Suppressor macrophage (primary cell): ENCODE measurements at places on chromosomes 11 and 22.
A peak's percentile ranks its signal among the peaks of the same experiment; 100 is the strongest.

GRCh38 chr11:134469627-134470026, 57.6 kb upstream of the B3GAT1 start:
- DNase-seq, result peak; percentile 7

- no peak for DNase-seq
Measured at GRCh38 chr11:119368121-119369034, 13.1 kb downstream of the USP2 start.

DNA sequence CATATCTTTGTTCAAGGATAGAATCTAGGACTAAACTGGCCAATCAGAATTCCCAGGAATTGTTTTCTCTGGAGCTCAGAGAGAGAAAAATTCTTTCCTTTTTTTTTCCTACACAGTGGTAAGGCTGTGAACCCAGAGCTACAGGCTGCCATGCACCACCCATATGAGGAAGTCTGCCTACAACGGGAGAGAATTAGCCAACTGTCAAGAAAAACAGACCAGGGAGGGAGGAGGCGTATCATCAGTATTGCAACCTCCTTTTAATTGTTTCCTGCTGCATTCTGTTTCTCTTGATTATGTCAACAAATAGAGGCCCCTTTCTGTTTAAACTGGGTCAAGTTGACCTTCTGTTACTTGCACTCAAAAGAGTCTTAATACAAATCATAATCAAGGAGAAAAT, 176.5 kb upstream of the UBASH3B start:
- peak; percentile 30 for DNase-seq

DNA sequence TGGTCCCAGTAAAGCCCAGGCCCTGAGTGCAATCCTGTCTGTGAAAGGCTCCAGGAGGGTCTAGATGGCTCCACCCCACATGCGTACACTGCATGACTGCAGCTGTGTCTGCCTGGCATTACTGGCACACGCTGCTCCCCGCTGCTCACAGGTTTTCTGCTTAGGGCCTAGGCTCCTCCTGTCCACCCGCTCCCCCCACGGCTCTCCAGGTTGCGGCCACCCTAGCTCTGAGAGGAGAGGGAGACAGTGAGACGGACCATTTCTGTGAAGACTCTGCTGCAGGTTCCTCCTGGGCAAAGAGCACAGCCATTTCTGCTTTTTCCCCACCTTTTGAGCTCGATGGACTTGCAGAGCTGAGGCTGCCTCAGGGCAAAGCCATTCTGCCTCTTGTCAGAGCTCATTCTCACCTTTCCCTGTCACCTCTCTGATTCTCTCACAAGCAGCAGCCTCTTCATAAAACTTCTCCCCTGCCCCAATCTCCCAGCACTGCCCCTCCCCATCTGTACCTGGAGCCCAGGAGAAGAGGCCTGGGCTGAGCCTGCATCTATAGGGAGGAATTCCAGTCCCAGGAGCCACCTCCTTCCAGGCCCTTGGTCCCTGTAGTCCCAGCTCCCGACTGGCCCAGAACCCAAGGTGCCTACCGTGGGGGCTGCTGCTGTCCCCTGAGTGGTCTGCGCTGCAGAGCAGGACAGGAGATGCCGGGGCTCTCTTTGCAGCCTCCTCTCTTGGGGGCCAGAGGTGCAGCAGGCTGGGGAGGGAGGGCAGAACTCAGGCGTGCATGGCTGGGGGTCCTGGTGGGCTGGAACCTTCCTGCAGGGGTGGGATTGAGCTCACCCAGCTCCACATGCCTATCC, 433.7 kb upstream of the B3GAT1 start:
- no peak for DNase-seq

DNA sequence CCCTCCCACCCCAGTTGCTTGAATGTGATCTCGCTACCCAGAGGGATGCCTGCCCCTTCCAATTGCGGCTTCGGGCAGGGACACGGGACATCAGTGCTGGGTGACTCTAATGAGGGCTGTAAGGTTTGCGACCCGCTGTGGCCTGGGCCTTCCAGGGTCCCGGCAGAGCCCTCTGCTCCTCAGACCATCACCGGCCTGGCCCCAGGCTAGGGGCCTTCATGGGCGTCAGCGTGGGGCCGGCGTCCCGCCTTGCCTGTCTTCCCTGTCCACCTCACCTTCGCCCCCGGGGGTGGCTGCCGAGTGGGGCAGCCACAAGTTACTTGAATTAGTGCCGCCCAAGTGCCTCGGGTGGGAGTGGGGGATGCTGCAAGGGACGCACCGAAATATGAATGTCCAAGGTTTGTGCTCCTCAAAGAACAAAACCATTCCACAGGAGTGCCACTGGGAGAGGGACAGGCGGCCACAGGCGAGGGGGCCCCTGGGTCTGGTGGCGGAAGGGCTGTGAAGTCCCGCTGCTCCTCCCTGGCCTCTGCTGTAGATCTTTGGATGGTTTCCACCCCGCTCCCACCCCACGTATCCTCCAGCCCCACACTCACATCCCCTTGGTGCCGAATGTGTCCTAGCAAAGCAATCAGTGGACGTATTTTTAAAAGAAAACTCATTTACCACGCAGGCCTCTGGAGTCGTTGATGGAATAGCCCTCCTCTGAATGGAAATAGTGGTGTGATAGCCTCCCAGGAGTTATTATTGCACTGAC, 317.1 kb downstream of the NTM start:
- DNase-seq, result no peak

GRCh38 chr11:27100534-27100933, 59.9 kb downstream of the BBOX1 start:
- DNase-seq, result no peak

GRCh38 chr11:128500493-128500892, 86.9 kb downstream of the ETS1 start:
- no peak for DNase-seq

DNA sequence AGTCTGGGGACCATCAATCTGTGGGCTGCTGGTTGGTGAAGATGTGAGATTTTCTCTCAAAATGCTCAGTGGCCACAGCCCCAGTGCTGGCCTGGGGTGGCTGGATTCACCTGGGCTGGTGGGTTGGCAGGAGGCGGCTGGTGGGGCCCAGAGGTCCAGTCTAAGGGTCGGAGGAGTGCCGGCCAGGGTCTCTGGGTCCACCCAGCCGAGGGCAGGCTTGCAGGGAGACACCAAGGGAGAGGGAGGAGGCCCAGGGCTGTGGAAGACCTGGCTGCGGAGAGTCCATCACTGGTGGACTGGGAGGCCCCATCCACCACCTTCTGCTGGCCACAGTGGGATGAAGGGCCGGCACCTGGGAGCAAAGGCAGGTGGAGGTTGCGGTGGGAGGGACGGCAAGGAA, 582 bp upstream of the SHANK3 start:
- no peak for DNase-seq

- DNase-seq, result no peak
Measured at GRCh38 chr11:120805960-120806555, 217.8 kb upstream of the TBCEL start.

DNA sequence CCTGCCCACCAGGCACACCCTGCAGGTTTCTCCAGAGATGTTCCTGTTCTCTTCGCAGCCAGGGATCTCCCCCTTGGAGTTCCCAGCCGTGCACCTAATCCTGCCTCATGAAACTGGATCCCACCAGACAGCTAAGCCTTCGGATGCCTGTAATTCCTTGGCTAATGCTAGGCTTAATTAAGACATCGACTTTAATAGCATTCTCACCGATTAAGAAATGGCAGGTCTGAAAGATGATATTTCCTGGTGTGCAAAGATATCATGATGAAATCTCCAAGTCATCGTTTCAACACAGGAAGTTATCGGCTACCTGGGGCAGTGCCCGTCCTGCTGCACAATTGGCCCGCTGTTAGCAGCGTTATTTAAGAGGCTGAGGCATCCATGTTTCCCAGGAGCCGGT, 41.5 kb upstream of the CCND1 start:
- no peak for DNase-seq

GRCh38 chr22:35840302-35840739, 122.6 kb downstream of the APOL5 start:
- peak; percentile 19 for DNase-seq

DNA sequence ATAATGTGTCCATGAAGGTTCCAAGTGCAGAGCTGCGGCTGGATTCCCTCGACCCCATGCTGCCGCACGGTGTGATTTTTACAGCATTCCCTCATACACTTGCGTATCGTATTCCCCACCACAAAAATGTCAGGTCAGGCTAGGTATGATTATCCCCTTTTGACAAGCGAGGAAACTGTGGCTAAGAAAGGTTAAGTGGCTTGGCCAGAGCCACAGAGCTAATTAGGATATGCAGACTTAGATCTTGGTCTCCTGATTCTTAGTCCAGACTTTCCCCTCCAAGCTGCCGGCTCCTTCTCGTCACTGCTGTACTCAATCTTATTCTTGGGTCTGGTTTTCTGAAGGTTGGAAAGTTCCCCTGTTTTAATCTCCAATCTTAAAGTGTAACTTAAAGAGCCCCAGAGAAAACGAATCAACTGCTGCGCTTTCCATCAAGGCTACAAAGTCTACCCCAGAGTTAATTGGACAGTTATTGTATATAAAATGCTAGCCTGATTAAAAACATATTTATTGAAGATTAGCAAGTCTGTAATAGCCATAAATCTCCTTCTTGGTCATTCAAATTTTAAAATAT, 176.6 kb downstream of the ADAMTS15 start:
- DNase-seq, result no peak

DNA sequence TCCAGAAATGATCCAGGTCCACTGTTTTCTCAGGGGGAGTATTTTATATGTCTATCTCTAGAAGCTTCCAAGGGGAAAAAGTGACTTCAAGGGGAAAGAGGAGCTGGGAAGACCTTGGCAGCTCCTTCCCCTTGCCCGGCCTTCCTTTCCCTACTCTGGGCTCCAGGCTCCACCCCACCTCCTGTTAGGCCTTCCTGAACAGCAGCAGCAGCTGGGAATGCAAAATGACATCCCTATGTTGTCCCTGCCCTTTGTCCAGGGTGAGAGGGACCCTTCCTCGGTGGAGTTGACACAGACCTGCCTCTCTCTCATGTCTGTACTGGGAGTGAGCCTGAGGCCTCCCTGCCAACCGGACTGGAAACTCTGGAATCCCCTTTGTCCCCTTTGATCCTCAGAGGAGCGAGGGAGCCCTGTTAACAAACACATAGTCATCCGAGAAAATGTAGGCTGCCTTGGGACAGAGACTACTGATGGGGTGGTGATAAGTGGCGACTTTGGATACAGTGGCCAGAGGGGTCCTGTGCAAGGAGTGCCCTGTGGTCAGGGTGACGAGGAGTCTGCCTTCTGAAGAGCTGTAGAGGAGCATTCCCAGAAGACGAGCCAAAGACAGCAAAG, 9.0 kb upstream of the MALAT1 start:
- peak; percentile 18 for DNase-seq

DNA sequence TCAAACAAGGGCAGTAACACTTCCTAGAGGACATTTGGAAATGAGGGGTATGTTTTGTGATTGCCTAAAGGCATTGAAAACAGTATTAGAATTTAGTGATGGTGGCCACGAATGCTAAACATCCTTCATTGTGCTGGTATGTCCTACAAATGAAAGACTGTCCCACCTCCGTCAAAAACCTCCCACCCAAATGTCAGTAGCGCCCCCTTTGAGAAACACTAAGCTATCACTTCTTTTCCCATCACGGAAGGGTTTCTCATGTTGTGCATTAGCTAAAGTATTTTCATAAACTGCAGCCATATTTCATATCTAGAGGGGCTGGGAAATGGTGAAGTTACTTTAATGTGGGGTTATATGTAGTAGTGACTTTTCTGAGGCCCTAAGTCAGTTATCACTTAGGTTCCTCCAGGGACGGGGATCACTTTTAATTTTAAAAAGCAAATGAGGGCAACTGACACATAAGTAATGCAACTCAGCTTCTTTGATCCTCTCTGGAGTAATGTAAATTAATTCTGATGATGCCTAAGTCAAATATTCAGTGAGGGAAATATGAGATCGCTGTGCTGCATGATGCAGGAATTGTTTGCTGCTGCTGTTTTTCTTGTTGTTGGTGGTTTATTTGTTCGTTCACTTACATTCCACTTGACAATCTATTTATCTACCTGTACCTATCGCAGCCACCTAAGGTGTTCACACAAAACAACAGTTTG, 1403.4 kb upstream of the TENM4 start:
- no peak for DNase-seq

GRCh38 chr22:30856741-30857502, 111.7 kb downstream of the MORC2 start:
- no peak for DNase-seq

GRCh38 chr11:110526323-110526722, 96.6 kb downstream of the FDX1 start:
- DNase-seq, result no peak

GRCh38 chr11:22728600-22729389, 62.4 kb downstream of the GAS2 start:
- no peak for DNase-seq

DNA sequence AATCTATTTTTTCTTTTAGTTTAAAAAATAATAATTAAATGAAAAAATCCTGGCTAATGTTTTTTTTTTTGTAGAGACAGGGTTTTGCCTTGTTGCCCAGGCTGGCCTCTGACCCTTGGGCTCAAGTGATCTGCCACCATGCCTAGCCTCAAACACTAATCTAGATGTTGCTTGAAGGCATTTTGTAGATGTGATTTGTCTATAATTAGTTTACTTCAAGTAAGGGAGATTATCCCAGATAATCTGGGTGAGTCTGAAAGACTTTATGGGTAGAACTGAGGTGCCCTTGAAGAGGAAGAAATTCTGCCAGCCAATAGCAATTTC, 38.6 kb upstream of the RBFOX2 start:
- DNase-seq, result no peak

- DNase-seq, result no peak
Measured at GRCh38 chr11:57512646-57513451, 2.7 kb downstream of the SLC43A1 start.

GRCh38 chr11:121090145-121090721, 10.8 kb upstream of the TECTA start:
- no peak for DNase-seq

DNA sequence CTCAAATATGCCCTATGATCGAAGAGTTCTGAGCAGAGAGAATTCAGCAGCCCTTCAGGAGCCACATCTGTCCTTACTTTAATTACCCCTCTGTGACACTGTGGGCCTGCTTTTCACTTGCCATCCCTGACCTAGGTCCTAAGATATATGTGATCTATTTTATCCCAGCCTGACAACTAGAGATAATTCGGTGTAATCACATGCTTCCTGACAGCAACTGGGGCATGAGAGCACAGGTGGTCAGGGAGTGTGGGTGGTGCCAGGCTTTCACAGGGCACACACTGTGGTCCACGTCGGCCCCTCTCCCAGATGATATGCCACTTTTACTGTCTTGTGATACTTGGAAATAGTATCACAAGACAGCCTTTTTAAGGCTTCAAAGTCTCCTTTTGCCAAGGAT, 3.9 kb downstream of the TUBA8 start:
- DNase-seq, result no peak

DNA sequence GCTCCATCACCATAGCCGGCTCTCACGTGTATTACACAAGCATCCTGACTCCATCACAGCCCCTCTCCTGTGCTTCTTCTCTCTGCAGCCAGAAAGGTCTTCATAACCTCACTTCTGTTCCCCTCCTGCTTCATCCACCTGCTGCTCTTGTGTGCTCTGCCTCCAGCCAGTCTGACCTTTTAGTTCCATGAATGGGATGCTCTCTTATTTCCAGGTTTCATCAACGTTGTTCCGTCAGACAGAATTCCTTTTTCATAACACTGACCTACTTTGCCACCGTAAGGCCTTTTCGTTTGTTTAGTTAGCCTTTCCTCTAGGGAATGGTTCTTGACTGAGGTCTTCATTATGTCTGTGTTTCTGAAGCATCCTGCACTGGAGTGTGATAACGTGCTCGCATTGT, 18.8 kb downstream of the GRAMD1B start:
- DNase-seq, result no peak

- DNase-seq, result no peak
Measured at GRCh38 chr11:33207408-33207985, 46.2 kb upstream of the CSTF3 start.

GRCh38 chr22:30423301-30423958, 2.1 kb upstream of the MTFP1 start:
- DNase-seq, result no peak

- DNase-seq, result no peak
Measured at GRCh38 chr11:3632070-3632660, 9.6 kb downstream of the ART5 start.

- DNase-seq, result no peak
Measured at GRCh38 chr11:112623057-112623456, 338.2 kb upstream of the NCAM1 start.
